ENCODE measurements at places on chromosomes 13 and 19.
A peak's percentile ranks its signal among the peaks of the same experiment; 100 is the strongest.

GRCh38 chr13:88068975-88069374 is 397.8 kb downstream of the SLITRK5 start:
- no peak for DNase-seq

GRCh38 chr13:78632996-78633395 is 26.0 kb downstream of the OBI1 start:
- DNase-seq, result no peak

GRCh38 chr19:46849610-46850009 is 1.0 kb downstream of the AP2S1 start:
- DNase-seq, result no peak

- peak; percentile 40 for DNase-seq
Observed at GRCh38 chr13:32587011-32587810, 959 bp downstream of the PDS5B start.

GRCh38 chr13:36875431-36875830 is 44.6 kb downstream of the SMAD9 start:
- no peak for DNase-seq

GRCh38 chr19:35522745-35523327 is 5.3 kb downstream of the SBSN start:
- no peak for DNase-seq

DNA sequence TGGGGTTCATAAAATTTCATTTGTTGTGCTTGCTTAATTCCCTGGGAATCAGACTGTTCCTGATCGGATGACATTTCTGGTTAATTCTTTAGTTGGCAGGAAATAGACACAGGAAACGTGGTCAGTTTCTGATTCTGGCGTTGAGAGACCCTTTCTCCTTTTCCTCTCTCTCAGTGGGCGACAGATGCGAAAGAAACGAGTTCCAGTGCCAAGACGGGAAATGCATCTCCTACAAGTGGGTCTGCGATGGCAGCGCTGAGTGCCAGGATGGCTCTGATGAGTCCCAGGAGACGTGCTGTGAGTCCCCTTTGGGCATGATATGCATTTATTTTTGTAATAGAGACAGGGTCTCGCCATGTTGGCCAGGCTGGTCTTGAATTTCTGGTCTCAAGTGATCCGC is 10.8 kb downstream of the LDLR start:
- no peak for DNase-seq

GRCh38 chr13:100128373-100128772 is 39.5 kb downstream of the PCCA start:
- no peak for DNase-seq

DNA sequence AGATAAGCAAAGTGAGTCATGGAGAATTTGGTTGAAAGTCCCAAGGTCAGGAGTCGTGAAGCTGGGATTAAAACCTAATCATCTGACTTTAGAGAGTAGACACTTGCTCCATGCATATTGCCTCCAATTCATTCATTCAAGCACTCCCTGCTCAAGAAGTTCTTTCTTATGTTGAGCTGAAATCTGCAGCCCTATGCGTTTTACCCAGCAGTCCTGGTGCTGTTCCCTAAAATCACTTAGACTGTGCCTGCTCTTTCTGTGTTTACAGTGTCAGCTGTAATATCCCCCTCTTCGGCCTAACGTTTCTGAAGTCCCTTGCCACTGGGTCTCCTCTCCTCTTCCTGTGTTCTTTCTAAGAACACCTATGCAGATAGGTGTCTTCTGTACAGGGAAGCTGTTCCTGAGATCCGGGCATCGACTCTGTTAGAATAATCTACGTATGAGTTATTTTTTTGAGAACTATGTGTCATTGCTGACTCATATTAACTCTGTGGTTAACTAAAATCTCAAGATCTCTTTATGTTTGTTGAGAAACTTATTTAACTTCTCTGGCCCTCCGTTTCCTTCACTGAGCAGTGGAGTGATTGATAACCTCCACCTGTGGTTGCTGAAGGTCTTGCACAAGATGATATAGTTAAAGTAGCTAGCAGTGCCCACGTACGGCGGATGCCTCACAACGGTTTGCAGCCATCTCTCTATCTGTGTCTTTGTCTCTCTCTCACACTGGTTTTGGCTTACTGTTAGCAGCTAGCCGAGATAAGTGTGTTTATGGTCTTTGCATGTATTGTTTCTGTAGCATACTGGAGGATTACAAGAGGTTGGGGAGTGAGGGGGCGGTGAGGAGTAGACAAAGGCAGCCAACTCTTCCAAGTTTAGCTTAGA is 4.7 kb downstream of the ALOX5AP start:
- peak; percentile 38 for DNase-seq

GRCh38 chr19:48858984-48859710 is 9.3 kb downstream of the PLEKHA4 start:
- DNase-seq, result peak; percentile 73

DNA sequence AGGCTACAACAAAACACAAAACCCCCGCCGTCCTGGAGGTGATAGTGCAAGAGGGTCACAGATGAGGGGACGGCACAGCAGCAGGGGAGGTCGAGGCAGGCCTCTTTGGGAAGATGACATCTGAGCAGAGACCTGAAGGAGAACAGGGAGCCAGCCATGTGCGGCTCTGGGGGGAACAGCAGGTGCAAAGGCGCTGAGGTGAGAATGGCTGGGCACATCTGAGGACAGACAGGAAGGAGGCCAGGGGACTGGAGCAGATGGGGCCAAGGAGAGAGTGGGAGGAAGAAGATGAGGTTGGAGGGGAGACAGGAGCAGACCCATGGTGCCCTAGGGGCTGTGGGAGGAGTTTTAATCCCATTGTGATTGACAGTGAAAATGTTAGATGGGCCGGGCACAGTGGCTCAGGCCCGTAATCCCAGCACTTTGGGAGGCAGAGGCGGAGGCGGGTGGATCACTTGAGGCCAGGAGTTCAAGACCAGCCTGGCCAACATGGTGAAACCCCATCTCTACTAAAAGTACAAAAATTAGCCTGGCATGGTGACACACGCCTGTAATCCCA is 1.8 kb upstream of the CKM start:
- DNase-seq, result no peak

DNA sequence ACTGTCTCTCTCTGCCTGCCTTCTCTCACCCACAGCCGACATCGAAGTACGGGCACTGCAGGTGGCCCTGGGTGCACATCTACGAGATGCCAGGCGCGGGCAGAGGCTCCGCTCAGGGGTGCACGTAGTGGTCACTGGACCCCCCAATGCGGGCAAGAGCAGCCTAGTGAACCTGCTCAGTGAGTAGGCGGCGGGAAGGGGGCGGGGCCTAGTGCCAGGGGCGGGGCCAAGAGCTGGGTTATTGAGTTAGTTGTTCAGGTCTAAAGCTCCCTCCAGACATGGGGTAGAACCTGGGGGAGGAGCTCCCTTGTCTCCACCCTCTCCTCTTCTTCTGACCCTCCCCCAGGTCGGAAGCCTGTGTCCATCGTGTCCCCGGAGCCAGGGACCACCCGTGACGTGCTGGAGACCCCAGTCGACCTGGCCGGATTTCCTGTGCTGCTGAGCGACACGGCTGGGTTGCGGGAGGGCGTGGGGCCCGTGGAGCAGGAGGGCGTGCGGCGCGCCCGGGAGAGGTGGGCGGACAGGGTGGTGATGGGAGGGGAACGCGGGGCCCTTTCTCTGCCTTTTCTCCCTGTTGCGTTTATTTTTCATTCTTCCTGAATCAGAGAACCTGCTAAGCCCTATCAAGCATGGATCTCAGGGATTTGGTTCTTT is 1.9 kb downstream of the GTPBP3 start:
- DNase-seq, result no peak

DNA sequence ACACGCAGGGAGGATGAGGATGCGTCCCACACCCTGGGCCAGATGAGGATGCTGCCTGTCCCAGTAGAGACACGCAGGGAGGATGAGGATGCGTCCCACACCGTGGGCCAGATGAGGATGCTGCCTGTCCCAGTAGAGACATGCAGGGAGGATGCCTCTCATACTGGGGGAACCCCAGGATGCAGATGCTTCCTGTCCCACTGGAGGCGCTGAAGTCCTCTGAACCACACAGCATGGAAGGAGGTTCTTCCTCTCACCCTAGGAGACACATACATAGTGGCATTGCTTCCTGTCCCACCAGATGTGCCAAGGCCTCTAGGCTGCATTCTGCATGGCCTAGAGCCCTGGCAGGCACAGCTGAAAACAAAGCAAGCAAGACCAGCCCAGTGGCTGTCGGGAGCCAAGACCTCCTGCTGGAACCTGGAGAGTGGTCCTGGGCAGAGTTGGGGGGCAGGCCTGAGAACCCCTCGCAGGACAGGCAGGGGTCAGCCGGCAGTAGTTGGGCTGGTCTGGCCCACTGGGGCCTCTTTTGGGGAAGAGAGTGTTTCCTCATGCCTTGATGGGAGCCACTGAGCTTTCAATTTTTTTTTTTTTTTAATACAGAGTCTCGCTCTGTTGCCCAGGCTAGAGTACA is 4.3 kb downstream of the HPN start:
- DNase-seq, result no peak

DNA sequence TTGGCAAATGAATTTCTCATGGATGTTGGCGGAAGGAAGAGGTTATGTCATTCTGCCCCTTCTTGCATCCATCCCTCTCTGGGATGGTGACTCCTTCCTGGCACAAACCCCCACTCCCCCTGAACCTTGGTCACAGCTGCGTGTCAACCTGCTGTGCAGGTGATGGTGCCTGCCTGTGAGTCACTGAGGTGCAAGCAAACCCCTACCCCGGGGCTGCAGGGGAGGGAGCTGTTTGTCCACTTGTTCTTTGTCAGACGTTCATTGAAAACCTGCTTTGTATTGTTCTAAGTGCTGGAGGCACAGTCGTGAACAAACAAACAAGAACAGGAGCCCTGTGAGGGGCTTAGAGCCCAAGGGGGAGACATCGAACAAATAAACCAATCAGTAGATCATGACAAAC is 2.0 kb upstream of the GAPDHS start:
- no peak for DNase-seq

Data from activated CD4-positive, alpha-beta T cell treated with anti-CD3 and anti-CD28 coated beads for 1 hour (primary cell).